ENCODE measurements at places on chromosomes 4 and X.

DNA sequence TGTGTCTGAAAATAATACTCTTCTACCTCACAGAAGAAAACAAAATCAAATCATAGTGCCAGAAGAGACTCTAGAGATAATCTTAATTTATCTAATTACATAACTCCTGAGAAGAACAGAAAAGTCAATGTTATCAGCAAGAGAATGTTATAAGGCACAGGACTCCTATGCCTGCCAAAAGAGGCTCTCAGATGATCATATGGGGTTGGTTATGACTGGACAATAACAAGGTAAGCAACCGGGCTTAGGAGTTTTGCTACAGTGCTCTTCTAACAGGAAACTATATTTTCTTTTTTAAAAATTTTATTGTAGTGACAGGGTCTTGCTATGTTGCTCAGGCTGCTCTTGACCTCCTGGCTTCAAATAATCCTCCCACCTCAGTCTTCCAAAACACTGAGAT, 3.5 kb upstream of the C4orf17 start:
- no peak for DNase-seq

DNA sequence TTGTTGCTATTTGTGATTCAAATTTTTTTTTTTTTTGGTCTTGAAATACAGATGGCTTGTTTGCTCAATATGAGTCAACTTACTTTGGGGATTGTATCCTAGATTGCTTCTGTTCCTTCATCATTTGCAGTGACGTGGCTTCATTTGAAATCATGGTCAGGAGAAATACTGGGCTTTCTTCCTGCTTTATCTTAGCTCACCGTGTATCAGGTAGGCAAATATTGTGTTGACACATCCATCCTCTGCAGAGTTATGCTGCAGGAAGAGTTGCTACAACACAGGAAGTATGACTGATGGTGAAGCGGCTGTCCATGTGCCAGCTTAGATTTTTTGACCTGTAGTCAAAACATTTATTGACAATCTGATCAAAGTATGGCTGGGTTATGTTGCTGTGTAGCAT, 232.2 kb downstream of the C4orf33 start:
- no peak for DNase-seq

- DNase-seq: no peak
Observed at GRCh38 chr4:139844057-139844456, 178.4 kb downstream of the MGST2 start.

DNA sequence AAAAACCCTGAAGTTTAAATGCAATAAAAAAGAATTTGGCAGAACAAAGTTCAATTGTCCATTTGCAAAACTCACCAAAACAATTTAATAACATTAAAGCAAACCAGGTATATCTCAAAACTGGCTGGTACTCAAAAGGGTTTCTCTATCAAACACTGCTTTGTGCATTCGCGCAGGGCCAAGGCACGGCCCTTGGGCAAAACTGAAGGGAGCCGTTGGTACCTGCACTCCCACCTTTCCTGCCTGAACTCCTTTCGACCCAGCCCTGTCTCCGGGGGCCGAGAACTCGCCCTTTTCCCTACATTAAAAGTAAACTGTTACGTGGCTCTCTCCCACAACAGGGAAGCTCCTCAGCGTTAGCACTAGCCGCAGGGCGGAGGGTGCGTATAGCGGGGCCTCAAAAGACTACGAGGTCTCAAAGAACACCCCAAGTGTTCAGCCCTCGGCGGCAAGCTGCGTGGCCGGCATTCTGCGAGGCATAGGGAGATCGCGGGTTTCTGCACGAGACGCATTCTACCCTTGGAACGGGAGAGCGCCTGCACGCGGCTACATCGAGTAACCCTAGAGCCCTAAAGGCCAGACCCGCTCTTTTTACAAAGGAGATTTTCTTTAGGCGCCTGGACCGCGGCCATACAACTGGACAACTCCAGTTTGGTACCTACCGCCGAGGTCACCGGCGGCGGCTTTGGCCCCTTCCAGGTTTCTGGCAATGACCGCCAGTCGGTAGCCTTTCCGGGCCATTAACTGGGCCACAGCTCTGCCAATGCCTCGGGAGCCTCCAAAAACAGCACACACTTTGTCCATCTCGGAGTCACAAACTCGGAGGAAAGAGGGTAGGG, 550 bp downstream of the CBR4 start:
- DNase-seq: no peak

- DNase-seq: no peak
Observed at GRCh38 chr4:174214101-174214878, 69.2 kb downstream of the FBXO8 start.

GRCh38 chr4:163109967-163110366, 56.7 kb downstream of the NAF1 start:
- DNase-seq: no peak

DNA sequence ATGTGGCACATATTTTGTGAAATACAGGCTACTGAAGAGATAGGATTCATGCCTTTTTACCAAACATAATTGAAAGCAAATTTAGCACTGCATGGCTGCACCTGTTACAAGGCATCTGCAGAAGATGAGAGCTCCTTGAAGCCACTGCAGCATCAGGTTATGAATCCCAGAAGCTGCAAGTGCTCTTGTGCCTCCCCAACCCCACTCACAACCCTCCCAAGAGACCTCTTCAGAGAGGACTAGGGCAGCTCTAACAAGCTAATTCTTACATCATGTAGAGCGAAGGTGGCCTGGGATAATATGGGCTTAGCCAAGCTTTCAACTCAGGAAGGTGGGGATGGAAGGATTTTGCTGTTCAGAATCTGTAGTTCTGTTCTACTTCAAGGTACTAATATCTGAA, 27.2 kb downstream of the MFAP3L start:
- no peak for DNase-seq

DNA sequence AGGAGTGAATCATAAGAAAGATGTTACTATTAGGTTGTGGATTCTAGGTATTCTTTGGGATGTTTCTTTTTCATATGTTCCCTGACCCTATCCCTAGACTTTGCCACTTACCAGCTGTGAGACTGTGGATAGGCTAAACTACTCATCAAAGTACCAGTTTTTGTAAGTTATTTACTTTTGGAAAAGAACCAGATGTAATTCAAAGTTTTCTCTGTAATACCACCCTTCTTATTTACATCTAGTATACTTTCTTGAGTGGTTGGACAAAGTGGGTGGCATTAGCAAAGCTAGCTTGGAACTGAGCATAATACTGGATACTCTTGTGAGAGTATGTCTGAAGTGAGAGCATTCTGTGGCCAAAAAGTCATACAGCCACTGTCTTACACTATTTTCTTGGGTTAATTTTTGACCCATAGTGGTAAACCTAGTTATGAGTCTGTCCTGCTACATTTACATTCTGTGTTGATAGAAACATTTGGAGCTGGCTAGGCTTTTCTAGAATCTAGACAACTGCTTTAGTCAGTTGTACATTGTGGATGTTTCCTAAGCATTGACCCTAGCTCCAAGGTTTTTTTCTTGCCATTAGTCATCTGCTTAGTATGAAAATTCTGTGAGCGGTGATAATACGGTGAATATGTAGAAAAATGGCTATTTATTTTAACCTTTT, 41.7 kb downstream of the KDM6A start:
- no peak for DNase-seq

DNA sequence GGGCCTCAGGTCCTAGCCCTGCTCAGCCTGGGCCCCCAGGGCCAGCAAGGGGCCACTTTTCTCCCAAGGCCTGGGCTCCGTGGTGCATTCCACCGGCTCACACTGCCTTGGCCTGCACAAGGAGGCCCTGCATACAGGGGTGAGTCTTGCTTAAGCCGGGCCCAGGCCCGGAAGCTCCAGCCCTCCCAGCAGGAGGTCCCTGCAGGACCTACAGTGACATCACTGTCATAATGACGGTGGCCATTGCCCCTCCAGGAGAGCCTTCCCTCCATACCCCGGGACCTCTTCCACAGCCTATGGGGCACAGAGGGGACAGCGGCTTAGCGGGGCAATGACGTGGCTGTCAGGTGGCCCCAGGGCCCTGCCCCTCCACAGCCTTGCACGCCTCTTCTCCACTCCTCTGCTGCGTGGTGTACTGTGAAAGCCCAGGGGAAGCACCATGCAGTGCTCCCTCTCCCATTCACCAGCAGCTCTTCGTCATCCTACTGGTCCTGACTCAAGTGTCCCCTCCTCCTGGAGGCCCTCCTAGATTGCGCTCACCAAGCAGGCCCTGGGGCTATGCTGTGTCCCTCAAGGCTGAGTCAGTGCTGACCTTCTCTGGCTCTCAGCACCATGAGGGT, 32.3 kb upstream of the AFAP1 start:
- DNase-seq: no peak

DNA sequence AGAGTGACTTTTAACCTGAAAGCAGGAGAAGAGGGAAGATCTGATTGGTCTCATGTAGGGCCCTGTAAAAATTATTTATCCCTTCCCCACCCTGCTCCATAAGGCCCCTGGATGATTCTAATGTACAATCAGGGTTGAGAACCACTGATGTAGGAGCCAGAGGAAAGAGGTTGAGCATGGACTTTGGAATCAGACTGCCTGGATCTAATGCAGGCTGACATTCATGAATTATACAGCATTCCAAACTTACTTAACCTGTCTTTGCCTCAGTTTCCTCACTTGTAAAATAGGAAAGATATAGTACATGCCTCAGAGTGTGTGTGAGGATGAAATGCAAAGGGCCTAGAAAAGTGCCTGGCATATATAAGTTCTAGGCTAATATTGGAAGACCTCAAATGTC, 47.0 kb downstream of the STX18 start:
- no peak for DNase-seq

DNA sequence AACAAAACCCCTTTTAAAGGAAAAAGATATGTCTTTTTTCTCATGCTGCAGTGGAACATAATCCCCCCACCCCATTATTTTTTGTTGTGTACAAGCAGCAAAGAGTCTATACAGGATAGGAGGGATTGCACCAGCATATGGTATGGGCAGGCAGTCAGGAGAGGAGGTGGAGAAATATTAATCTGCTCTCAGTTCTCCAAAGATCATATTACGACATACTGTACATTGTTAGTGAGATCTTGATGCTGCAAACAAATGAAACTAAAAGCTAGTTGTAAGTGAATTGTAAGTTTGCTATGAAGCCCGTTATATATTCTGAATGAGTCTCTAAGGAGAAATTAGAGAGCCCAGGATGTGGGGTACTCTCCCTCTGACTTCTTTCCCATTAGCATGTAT, 75.3 kb downstream of the RAPGEF2 start:
- no peak for DNase-seq

DNA sequence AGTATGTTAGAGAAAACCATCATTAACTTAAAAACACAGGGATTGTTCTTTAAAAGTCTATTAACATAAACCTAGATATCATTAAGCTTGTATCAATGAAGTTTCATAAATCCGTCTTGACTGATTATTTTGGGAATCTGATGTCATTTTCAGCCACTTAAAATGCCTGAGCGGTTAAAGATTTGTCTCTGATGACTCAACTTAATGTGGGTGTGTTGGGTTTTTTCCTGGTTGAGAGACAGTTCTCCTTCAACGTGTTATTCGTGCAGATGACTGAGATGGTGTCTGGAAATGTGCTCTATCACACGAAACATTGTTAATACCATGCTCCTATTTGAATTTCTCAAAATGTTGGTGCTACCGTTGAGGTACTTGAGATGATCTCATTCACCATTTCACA, 227.3 kb upstream of the TENM3 start:
- no peak for DNase-seq

- peak; percentile 63 for DNase-seq
Observed at GRCh38 chr4:158255727-158256324, 45.5 kb downstream of the TMEM144 start.

GRCh38 chrX:119573222-119573621, 1.1 kb upstream of the UBE2A start:
- no peak for DNase-seq

GRCh38 chrX:74383611-74384010, 37.7 kb upstream of the SLC16A2 start:
- DNase-seq: peak; percentile 53

GRCh38 chr4:66842026-66842723, 703.1 kb downstream of the CENPC start:
- no peak for DNase-seq

- DNase-seq: no peak
Observed at GRCh38 chrX:107610667-107611066, 17.6 kb upstream of the PRPS1 start.

DNA sequence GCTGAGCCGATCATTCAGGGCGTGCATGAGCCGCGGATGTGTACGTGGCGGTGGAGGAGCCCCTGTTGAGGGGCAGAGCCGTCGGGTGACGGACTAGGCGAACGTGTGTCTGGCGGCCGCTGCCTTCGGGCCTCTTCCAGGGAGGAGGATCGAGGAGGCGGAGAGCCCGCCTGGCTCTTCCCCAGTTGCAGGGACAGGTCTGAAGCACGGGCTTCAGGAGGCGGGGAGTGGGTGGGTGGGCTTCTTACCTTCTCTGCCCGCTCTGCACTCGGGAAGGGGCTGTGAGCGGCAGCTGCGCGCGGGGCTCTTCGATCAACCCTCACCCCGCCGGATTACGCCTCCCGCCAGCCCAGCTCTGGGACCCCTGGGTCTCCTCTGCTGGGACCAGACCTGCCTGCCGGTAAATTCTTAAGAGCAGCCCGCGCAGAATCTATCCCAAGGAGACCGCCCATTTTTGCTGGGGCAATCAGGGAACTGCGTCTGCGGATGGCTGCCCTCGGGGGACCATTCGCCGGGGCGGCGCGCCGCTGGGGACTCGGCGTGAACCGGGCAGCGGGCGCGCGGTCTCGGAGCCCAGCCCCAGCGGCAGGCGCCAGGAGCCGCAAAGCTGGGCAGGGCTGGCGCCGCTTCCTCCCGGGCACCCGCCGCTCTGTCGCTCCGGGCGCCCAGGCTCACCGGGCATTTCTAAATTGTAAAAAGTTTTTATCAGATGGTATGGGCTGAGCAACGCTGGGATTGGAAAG, 4.9 kb downstream of the PLAC8 start:
- DNase-seq: no peak

DNA sequence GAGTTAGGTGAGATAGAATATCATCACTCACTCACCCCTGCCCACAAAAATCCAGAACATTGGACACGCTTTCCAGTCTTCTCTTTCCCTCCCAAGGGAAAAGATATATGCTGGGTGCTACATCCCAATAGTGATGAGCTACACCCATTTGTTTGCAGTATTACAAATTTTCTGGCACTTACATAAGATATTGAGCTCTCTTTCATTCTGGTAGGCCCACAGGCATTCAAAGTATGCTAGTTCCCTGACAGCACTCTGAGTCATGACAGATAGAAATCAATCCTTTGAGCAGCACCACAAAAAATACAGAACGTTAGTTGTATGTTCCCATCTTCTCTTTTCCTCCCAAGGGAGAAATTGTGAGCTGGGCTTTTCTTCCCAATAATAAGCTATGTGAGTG, 477.6 kb upstream of the GRID2 start:
- no peak for DNase-seq

GRCh38 chr4:77952457-77952856, 89.8 kb downstream of the MRPL1 start:
- DNase-seq: no peak
